ENCODE measurements at places on chromosomes 1 and 21. TPM values are rescaled to one million over a fixed set of nuclear protein-coding genes. Genes with fewer than 3 reads are reported as not detected.
A peak's percentile ranks its signal among the peaks of the same experiment; 100 is the strongest.

DNA sequence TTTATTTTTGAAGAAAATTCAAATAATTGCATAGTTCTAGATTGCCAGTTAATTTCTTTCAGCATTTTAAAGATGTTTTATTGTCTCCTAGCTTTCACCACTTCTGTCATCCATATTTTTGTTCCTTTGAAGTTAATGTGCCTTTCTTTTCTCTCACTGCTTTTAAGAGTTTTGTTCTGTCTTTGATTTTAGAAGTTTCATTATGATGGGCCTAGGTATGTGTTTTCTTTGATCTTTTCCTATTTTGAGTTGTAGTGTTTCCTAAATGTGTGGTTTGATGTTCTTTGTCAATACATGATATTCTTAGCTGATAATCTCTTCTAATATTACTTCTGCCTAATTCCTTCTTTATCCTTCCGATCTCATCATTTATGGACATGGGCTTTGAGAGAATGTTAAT lies 378.7 kb downstream of the DISC1 start:
- H3K4me1 ChIP-seq, result no peaks in the 10 kb centered on the region
- peaks cover 2% of the 10 kb centered on the region for H3K27me3 ChIP-seq
- DNase-seq, result no peak
- H3K27ac ChIP-seq, result no peak overlapping the region
- no peak overlapping the region for H3K4me3 ChIP-seq

GRCh38 chr1:147046189-147046862 lies 108.2 kb downstream of the NBPF12 start:
- no peak for DNase-seq
- H3K27me3 ChIP-seq, result peaks cover 6% of the 10 kb centered on the region
- no peak overlapping the region for H3K4me3 ChIP-seq
- no peaks in the 10 kb centered on the region for H3K36me3 ChIP-seq
- H3K4me1 ChIP-seq, result no peaks in the 10 kb centered on the region

Gene CYP2J2
- total RNA-seq, result not detected

- peaks cover 17% of the 10 kb centered on the region for H3K4me1 ChIP-seq
- H3K27me3 ChIP-seq, result no peaks in the 10 kb centered on the region
- H3K27ac ChIP-seq, result no peak overlapping the region
- no peaks in the 10 kb centered on the region for H3K36me3 ChIP-seq
Observed at GRCh38 chr1:76038287-76039004, 36.1 kb upstream of the ST6GALNAC3 start.

DNA sequence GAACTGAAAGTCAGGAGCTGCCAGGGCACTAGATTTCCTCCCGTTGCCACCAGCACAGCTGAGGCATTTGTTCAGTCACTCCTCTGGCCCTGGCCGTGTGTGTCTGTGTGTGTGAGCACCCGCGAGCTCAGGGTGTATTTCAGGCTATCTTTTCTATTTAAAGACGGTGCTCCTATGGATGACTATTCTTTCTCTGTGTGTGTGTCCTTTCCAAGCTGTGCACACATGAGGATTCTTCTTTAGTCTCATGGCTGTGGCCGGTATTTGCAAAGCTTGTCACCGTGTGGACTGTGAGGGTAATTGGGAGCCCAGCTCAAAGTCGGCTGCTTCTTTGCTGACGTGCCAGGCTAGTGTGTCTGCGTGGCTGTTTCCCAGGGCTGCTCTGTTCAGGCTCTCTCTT lies 3.0 kb upstream of the KCND3 start:
- DNase-seq, result peak; percentile 1
- H3K4me1 ChIP-seq, result peaks cover 10% of the 10 kb centered on the region
- no peaks in the 10 kb centered on the region for H3K36me3 ChIP-seq

- H3K36me3 ChIP-seq, result peaks cover 26% of the 10 kb centered on the region
- no peak overlapping the region for H3K4me3 ChIP-seq
- peaks cover 48% of the 10 kb centered on the region for H3K4me1 ChIP-seq
- DNase-seq, result no peak
- H3K27ac ChIP-seq, result no peak overlapping the region
Observed at GRCh38 chr1:222084048-222084447, 342.2 kb upstream of the DUSP10 start.
